Endodermal cell (in vitro differentiated cells): ENCODE measurements at places on chromosomes 1 and 21.

DNA sequence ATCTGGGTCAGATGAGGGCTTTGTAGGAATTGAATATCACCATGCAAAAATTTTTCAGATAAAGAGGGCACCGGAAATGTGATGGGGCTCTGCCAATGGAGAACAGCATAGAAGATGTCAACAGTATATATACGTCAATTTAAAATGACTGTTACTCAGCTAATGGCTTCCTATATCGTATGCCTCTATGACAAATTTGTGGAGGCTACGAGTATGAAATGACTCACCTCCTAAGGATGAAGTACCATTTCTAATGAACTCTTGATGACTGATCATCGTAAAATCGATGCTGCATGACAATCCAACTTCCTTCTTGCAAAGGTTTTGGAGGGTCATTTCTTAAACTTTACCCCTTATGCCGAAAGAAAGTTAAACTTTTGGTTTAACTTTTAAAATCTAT is 450.3 kb upstream of the ZP4 start:
- DNase-seq: no peak

- DNase-seq: peak; percentile 63
Observed at GRCh38 chr1:154104433-154105082, 50.3 kb downstream of the NUP210L start.

DNA sequence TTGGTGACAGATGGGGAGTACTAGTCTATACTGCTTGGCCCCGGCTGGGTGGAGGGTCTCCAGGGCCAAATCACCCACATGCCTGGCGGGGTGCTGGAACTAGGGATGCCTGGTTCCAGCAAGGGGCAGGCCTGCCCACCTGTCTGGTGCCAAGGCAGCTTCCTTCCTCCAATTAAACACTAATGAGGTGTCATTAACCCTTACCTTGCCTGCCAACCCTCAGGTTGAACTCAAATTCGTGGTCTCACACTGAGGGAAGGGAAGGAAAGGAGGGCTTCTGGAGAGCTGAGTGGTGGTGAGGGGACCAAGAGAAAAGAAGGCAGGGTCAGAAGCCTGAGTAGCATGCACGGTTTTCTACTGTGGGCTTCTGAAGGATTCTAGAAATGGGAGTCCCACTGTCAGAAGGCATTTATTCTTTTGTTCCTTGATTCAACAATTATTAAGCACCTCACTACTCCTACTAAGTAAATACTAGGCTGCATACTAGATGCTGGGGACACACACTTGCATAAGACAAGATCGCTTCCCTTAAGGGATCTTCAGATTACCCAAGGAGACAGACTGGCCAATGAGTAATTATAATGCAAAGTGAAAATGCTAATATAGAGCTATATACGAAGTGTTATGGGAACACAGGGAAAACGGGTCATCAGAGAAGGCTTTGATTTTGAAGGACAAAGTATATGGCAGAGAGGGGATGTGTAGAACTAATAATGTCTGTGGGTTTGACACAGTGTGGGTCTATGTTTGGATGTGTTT is 5.9 kb upstream of the EFNA3 start:
- no peak for DNase-seq

DNA sequence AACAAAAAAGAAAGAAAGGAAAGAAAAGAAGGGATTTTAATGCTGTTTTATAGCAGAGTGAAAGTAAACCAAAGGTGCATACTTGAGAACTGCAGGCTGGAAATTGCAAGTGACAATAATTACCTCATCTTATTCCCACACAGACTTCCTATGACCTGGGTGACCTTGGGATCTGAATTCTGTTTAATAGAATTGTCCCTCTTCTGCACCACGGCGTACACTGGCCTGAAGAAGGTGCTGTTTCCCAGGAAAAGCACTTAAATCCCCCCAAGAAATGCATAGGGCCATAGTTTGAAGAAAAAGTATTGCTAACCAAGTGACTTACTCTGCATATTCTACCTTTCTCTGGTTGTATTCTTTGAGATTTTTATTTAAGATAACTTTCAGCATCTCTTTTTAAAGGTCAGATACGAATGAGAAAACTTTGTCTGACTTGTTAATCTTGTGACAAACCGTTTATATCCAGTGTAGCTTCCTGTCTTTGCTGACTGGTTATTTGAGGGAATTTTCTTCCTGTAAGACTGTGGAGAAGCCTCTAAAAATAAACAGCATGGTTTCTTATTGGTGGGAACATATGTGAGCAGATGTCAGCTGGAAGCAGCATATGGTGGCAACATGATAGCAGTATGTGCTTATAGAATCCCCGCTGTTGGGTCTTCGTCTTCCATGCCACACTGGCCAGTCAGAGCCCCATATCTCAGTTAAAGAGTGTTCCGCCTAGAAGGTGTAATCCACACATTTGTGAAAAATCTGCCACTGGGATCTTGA is 16.3 kb downstream of the TGFB2 start:
- DNase-seq: no peak

DNA sequence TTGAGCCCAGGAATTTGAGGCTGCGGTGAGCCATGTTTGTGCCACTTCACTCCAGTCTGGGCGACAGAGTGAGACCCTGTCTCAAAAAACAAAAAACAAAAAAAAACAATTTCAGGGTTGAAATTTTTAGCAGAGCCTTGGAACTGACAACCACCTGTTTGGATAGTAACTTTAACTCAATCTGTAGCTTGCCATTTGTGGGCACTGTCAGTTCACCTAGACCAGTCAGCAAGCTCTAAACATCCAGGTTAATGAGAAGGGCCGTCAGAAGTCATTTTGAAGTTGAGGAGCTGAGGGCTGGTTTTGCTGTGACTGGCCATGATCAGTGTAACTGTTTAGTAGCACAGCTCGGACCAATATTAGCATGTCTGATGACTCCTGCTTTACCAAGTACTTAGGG is 8.4 kb downstream of the TRAPPC10 start:
- no peak for DNase-seq

DNA sequence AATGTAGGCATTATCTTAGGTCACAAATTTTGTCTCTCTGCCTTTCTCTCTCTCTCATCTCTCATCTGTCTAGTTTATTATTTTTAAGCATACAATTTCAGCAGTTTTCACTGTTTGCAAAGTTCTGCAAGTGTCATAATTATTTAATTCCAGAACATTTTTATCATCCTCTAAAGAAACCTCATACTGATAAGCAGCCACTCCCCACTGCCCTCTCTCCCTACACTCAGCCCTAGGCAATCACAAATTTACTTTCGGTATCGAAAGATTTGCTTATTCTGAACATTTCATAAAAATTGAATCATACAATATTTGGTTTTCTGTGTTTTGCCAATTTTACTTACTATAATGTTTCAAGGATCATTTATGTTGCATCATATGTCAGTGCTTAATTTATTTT is 16.6 kb downstream of the OR6Y1 start:
- no peak for DNase-seq

GRCh38 chr1:37853157-37853556 is 6.2 kb downstream of the MTF1 start:
- no peak for DNase-seq

- DNase-seq: no peak
Observed at GRCh38 chr1:116559304-116559761, 11.5 kb downstream of the CD58 start.

- peak; percentile 61 for DNase-seq
Observed at GRCh38 chr1:85584264-85584781, 3.8 kb downstream of the CCN1 start.

DNA sequence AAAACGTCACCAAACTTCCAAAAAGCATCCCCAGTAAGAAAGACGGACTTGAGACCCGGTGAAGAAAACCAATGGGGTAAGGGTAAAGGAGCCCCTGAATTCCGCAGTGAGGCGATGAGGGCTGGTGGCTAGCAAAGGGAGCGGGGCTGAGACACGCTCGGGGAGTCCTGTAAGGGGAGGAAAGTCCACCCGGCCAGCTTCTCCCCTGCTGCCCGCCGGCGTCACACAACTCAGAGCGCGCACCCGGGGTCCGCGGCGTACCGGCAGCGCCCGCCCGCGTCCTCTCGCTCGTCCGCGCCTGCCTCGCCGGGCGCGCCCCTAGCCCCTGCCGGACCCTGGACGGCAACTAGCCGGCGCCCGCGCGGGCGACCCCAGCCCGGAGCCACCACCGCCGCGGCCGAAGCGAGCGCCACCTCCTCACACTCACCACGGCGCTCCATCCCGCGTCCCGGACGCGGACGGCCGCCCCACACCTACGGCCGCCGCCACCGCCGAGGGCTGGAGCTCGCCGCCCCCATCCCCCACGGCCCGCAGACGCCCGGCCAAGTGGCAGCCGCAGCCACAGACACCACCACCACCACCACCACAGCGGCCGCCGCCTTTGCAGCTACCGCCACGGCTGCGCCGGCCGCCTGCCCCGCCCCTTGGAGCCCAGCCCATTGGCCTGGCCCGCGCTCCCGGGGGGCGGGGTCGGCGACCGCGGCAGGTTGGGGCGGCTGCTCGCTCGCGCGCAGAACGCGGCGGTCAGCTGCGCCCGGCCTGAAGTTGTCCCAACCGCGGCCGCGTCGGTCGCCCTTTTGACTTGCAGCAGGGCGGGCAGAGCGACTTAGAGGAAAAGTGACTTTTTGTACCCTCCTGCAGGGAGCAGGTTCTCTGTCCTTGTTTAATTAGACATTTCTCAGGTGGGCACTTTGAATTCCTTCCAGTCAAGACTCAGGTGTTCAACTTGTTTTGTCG is 10.0 kb upstream of the ARHGAP29 start:
- DNase-seq: peak; percentile 95
